ENCODE measurements at places on chromosomes 2 and 18.

GRCh38 chr2:175883586-175884194 is 118.4 kb downstream of the LNPK start:
- DNase-seq = no peak

GRCh38 chr18:54924948-54925347 is 34.3 kb downstream of the CCDC68 start:
- no peak for DNase-seq

GRCh38 chr2:148590612-148591011 is 53.9 kb upstream of the EPC2 start:
- DNase-seq = no peak

DNA sequence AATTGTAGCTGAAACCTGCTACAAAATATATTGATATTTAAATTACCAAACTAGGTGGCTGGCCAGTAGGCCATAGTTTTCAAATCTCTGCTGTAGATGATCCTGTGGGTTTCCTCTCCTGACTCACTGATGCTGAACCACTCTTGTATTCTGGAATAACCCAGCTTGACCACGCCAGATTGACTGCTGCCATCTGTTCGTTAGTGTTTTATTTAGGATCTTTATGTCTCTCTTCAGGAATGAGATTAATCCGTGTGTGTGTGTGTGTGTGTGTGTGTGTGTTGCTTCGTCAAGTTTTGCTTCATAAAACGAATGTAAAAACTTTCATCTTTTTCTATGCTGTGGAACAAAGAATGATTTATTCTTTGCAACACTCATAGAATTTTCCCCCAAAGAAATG is 187.1 kb downstream of the DYSF start:
- DNase-seq = no peak

- DNase-seq = no peak
Observed at GRCh38 chr2:145652571-145653545, 1132.9 kb upstream of the ZEB2 start.

DNA sequence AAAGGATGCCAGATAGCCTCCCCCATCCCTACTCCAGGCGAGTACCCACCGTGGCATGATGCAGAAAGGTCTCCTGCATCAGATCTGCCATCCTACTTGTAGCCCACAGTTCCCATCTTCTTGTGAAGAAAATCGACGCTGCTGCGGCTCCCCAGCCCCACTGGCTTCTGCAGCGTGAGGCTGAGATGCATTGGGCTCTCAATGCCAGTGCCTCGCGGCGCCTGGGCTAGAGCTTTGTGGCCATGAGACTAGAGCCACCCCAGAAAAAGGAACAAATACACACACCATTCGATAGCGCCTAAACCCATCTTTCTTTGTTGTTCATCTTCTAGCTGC is 2.8 kb downstream of the NOL4 start:
- DNase-seq = no peak

GRCh38 chr2:199278099-199278498 is 179.6 kb downstream of the SATB2 start:
- no peak for DNase-seq

DNA sequence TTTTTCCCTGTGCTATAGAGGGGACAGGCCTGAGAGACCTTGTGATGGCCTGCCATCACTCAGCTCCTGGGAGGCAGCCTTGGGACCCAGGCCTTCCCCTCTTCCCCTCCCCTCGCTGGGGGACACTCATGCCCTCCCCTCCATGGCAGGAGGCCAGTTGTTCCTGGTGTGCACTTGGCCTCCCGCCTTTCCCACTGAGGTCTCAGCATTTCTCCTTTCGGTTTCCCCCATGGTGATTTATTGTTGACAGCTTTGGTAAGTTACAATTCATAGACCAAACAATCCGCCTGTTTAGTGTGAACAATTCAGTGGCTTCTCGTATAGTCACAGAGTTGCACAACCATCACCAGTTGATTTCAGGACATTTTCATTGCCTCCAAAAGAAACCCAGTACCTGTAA is 10.2 kb upstream of the CNDP1 start:
- no peak for DNase-seq

DNA sequence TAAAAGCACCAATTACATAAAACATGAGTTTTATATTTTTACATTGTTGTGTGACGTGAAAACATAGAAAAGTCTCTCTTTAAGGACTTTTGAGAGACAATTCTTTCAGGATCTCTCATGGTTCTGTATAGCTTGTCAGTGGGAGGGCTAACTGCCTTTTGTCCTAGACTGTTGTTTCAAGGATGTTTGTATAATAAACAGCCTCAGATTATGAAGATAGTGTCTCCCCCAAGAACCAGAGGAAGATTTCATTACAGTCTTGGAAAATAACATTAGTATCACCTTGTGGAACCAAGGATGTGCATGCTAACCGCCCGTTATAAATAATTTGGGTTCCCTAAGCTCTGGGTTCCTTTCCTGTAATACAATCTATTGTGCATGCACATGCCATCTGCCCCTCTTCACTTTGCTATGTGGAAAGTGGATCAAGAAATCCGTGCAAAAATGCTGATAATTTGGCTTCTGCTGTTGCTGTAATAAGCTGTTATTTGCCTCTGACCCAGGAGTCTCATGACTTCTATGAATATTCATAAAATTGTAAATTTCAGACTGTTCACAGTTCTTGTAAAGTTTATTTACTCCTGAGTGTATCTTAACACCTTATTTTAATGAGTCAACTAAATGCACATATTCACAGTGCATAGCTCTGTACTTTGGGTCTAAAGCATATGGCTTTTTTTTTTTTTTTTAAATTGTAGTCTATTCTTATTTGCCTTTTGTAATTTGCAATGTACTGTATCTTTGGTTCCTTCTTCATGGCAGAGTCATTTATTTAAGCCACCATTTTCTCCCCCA is 265.5 kb downstream of the PTH2R start:
- no peak for DNase-seq

DNA sequence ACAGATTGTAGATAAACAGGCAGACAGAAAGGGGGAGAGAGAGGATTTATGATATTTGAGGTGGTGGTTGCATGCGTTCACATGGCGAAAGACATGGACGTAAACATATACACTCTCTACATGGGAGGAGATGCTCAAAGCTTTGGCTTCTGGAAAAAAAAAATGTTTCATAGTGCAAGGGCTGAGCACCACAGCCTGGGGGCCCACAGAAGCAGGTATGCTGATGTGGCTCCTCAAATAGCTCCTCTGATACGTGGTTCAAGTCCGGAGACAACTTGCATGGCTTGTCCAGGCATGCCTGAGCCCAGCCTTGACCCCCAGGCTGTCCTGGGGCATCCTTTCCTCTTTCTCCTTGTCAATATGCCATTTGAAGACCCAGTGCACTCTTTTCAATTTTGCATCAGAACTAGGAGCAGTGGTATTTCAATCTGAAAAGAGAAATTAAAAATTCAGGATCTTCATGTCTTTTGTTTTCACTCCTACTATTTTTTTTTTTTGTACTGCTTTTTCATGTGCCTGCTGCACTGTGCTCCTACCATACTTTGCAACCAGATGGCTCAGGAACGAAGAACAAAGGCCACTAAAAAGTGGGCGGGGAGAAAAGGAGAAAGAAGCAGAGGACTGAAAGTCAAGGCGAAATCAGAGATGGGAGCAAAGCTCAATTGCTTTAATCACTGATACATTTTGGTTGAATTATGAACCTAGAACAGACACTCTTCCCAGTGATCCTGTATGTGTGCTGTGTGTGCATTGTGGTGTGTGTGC is 495.7 kb upstream of the TCF4 start:
- no peak for DNase-seq

- no peak for DNase-seq
Observed at GRCh38 chr2:207405150-207405549, 124.6 kb upstream of the CREB1 start.

DNA sequence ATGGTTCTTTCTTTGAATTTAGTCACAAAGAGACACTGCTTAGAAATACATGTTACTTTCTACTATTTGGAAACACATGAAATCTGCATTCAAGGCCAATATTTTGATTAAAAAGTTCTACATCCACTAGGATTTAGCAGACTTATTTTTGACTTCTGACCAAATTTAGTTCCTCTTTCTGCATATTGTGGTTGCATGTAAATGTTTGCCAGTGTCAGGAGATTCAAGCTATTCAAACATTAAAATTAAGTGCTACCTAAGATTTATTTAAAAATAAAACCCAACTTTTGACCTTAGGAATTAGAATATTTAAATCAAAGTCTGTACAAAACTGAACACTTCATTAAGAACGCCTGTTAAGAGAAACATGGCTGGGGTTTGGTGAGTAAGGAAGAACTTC is 891.1 kb downstream of the CPS1 start:
- DNase-seq = no peak

GRCh38 chr2:156206355-156206754 is 126.2 kb downstream of the NR4A2 start:
- DNase-seq = no peak

- no peak for DNase-seq
Observed at GRCh38 chr2:70367722-70368323, 66.0 kb upstream of the FAM136A start.

- no peak for DNase-seq
Observed at GRCh38 chr2:72956050-72956395, 38.7 kb downstream of the EMX1 start.

DNA sequence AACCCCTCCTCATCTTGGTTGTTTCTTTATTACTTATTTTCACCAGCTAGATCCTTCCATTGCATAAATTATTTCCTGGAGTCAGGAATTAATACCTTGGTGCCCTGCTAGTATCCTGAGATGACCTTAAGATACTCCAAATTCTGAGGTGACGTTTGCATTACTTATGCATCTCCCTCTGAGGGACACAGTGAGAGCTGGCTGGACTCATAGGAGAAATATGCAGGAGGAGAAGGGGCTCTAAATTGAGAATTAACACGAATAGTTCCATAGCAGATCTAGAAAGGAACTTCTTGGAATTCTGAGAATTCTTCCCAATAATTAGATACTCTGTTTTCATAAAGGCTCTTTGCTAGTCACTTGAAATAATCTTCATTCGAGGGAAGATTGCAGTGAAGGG is 310.6 kb upstream of the ZEB2 start:
- DNase-seq = no peak

- DNase-seq = no peak
Observed at GRCh38 chr2:1981850-1982249, 237.5 kb upstream of the PXDN start.

DNA sequence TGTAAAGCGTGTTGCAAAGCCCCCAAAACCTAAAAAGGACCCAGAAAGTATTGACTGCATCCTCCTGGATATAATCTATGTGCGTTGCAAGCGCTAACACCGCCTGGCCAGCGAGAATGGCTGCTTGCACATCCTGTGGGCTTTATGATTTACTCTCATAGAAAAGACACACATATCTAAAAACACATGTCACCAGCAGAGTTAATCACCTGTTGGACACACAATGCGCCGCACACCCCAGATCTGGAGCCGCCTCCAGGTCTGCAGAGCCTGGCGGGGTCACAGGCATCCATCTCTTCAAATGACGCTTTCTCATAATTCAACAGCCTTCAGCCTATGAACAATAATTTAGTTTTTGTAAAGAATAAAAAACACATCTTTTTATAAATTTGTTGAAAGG is 186.5 kb downstream of the RTP5 start:
- DNase-seq = no peak

DNA sequence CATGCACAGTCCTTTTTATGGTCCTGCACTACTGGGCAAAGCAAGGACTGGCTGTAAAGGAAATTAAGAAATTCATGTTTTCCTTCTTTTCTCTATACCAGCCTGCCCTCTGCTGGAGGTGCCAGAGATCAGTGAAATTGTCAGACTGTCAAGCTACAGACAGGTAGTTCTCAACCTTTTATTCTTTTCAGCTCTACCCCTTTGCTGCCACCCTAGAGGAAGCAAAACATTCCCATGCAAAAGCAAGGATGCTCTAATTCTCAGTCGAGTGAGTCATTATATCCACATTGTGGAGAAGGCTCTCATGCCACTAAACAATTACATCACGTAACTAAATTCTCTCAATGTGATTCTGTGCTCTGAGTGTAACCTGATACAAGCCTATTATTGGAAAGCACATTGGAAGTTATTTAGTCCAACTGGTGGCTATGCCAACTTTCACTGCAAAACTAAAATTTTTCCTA is 25.0 kb upstream of the RAPGEF4 start:
- peak; percentile 32 for DNase-seq

DNA sequence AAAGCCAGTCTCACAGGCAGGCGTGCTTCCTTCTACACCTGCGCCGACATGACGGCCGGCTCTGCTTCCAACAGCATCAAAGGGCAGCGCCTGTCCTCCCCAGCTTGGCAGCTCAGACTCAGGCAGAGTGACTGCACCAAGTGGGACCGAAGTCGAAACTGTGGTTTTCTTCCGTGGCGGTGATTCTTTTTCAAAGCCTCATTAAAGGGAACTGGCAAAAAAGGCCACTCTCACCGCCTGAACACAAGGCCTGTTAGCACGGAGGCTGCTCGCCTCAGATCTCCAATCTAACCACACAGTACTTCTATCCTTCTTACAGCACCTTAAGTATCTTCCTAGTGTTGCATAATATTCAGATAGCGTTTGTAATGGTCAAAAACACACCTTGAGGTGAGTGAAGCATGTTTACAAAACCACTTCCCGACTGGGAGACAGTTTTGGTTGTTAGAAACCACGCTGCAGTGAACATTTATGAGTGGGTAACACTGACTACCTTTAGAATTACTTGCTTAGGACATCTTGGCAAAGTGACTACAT is 236.4 kb downstream of the HDAC4 start:
- peak; percentile 27 for DNase-seq

- no peak for DNase-seq
Observed at GRCh38 chr18:1062588-1062987, 157.9 kb downstream of the ADCYAP1 start.

DNA sequence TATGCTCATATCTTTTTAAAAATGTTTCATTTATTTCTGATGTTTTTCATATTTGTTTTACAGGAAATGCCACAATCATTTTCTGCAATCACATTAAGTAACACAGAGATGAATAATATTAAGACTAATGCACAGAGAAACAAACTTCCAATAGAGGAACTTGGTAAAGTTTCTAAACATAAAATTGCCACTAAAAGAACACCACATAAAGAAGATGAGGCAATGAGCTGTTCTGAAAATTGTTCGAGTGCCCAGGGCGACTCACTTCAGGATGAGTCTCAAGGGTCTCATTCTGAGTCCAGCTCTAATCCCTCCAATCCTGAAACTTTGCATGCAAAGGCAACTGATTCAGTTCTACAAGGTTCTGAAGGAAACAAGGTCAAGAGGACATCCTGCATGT is 70.4 kb downstream of the APLF start:
- DNase-seq = no peak

DNA sequence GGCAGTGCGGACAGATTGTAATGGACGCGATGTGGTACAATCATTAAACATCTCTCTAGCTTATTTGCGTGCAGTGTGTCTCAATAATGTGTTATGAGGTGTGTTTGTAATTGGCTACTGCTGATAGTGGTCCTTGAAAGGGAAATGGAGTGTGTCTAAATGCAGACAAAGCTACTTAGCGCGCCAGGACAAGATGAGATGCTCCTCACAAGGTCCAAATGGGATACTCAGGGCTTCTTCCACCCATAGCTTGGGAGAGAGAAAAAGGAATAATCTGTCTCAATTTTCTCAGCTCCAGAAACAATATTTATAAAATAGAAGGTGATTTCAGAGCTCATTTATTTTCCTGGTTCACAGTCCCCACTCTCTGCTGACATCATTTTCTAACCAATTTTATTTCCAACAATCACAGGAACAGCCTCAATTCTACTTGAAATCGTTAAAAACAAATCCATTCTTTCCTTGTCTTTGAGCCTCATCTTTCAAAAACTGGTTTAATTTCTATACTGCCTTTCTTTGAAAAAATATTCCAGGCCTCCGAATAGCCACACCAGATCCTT is 28.5 kb downstream of the GALNT14 start:
- DNase-seq = no peak

Measured in CD4-positive, alpha-beta T cell treated with Interleukin-12 subunit alpha and Interleukin-12 subunit beta, for 1 hour (primary cell).